ENCODE measurements at places on chromosomes 6 and 20.
A peak's percentile ranks its signal among the peaks of the same experiment; 100 is the strongest.

DNA sequence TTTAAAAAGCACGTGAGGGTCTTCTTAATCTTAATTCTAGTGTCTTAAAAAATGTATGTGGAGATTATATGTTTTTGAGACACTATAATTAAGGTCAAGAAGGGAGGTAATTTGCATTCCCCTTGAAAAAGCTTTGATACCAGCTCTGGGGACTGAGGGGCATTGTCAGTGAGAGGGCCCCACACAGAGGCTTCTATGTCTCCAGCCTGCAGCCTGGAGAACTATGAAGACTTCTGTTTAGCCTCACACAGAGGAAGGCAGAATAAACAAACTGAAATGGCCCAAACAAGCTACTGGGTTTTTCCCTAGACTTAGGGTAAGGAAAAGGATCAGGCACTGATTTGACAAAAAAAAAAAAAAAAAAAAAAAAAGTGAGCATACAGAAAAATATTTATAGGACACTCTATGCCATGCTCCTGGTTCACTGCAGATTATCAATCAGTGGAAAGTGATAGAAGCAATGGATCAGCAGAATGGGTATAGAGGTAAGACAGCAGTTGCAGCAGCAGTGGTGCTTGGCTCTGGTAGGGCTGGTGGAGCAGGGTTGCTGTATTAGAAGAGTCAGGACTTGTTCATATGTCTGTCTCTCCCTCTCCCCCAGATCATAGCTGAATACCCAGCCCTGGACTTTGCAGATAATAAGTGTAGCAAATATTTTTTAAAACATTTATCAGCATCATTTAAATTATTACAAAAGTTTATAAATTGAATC, 85.4 kb downstream of the KLHL32 start:
- no peak for DNase-seq

DNA sequence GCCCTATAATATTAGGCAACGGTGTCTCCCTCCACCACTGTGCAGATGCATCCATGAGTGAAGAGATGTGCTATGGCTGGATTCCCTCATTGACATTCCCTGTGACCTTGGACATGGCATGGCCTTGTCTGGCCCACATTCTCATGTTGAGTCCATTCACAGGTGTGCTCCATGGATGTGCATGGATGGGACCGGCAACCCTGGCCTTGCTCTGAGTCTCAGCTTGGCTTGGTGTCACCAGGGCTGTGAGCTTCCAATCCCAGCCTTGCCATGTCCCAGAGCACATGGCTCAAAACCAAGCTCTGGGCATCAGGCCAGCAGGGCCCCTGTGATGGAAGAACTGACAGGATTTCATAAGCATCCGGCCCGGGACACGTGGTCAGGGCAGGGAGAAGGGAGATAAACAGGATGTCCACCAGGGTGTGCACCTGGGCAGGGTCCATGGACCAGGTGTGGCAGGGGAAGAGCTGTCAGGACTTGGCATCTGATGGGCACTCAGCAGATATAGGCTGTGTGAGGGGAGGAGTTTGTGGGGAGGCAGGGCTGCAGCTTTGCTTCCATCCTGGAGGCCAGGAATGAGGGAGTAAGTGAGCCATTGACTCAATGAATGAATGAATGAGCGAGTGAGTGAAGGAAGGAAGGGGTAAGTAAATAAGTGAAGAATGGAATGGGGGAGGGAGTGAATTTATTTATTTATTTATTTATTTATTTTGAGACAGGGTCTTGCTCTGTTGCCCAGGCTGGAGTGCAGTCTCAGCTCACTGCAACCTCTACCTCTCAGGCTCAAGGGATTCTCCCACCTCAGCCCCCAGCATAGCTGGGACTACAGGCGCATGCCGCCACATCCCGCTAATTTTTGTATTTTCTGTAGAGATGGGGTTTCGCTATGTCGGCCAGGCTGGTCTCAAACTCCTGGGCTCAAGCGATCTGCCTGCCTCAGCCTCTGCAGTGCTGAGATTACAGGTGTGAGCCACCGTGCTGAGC, 15.7 kb downstream of the NRSN2 start:
- DNase-seq = peak; percentile 93

DNA sequence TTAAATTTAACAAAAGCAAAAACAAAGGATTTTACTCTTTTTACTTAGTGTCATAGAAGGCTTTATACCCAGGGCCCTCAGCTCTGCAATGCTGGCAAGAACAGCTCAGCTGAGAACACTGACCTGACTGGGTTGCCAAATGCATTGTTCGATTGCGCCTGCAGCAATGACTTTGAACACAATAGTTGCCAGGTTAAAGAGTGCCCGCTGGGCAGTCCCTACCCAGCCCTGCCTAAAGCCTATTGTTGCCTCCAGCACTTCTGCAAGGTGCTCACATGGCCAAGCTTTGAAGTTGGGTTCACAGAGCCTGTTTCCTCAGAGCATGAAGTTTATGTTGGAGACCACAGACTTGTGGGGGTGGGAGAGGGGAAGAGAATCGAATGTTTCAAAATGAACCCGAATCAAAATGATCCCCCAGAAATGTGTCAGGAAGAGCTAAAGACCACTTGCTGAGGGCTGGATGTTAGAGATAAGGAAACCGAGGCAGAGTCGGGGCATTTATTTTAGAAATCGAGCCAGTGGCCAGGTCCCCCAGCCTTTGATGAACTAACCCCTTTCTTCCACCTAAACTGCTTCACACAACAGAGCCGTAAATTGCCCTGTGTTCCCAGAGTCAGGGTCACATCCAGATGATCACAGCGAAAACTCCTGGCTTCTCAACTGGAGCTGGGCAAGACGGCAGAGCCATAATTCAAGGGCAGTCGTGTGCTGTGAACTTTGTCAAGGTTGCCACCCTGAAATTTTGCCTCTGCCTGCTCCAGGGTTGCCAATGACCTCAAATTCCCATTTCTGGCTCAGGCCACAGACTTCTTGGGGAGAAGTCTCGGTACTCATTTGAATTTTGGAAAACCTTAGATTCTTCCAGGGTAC, 55.0 kb downstream of the FOXA2 start:
- DNase-seq = no peak

DNA sequence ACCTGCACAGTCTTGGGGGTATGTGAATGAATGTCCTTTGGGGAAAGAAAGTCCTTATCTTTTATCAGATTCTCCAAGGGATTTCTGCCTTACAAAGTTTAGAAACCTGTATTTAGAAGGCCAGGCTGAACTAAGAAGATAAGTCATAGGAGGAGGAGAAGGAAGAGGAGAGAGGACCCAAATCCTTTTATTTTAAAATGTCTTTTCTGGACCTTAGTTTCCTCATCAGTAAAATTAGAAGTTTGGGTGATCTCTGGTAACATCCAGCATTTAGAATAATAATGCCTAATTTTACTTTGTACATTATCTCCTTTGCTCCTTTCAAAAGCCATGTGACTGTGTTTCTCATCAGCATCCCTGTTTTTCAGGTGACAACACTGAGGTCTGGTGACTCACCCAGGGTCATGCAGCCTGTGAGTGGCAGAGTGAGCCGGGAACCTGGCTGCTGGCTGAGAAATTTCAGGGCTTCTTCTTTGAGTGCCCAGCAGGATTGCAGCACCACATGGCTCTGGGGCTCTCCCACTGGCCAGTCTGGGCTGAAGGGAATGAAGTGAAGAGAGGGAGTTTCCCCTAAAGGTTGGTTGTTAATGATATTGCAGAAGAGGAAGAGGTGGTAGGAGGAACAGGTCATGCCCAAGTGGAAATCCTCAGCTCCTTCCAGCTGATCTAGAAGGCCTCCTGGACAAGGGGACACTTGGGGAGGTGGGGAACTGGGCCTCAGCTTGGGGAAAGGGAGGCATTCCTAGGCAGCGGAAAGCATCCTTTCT, 34.0 kb downstream of the VEGFA start:
- peak; percentile 33 for DNase-seq

DNA sequence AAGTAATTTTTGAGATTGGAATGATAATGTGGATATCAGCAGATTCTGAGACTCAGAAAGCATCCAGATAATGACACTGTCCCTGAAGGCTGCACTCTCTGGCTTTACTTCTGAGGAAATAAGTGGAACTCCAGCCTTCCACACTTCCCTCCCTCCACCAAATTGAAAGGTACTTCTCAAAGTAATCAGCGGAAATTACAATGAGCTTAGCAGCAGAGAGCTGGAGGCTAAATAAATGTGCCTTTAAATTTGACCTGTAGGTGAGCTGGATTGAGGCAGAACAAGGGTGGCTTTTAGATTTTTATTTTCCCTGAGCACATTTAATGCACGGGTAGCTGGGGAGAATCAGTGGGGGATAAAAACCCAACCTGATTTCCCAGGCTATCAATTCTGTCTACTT, 39.3 kb upstream of the RNF144B start:
- no peak for DNase-seq

DNA sequence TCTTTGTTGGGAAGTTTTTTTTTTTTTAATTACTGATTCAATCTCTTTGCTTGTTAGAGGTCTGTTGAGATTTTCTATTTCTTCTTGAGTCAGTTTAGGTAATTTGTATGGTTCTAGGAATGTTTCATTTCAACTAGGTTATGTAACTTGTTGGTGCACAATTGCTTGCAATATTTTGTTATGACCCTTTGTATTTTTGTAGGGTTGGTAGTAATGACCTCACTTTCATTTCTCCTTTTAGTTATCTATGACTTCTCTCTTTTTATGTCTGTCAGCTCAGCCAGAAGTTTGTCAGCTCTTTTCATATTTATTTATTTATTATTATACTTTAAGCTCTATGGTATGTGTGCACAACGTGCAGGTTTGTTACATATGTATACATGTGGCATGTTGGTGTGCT, 51.1 kb upstream of the SLC24A3 start:
- no peak for DNase-seq

DNA sequence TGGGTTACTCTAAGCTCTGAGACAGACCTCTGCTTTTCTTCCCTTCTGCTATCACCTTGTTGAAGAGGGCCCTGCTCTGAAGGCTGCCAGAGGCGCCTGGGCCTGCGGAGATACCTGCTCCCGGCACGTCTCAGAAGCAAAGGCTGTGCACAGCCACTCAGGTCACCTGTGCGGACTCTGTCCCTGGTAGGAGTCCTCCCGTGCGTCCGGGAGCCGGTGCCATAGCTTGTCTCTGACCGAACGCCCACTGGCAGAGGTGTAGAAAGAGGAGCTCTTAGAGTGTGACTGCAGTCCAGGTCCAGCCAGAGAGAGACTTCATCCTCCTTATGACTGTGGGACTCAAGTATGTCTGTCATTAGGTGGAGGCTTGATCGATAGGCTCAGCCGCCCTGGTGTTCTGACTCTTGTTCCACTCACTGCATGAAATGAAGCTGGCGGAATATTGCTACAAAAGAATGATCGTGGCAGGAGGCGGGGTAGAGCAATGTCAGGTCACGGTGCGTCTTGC, 51.0 kb upstream of the UNC93A start:
- no peak for DNase-seq

DNA sequence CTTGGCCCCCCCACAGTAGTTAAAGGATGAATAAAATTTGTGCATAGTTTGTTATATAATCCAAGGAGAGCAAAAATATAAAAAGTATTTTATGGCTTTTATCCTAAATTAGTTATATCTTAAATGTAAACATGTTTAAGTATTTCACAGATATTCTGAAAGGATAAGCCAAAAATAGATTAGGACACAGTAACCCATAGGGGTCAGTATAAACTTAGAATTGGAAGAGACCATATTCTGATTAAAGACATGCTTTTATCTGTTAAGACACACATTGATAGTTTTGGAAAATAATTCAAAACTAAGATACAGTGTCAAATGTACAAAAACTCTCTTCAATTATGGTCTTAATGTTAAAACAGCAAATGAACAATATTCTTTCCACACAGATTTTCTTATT, 4.5 kb upstream of the SERINC1 start:
- DNase-seq = peak; percentile 45

- DNase-seq = peak; percentile 58
Measured at GRCh38 chr6:98832284-98833056, 1.9 kb upstream of the POU3F2 start.

Measured in ACHN (cell line).